ENCODE measurements at places on chromosomes 2 and 18.

GRCh38 chr2:64177315-64177714, 33.1 kb upstream of the PELI1 start:
- DNase-seq: no peak

DNA sequence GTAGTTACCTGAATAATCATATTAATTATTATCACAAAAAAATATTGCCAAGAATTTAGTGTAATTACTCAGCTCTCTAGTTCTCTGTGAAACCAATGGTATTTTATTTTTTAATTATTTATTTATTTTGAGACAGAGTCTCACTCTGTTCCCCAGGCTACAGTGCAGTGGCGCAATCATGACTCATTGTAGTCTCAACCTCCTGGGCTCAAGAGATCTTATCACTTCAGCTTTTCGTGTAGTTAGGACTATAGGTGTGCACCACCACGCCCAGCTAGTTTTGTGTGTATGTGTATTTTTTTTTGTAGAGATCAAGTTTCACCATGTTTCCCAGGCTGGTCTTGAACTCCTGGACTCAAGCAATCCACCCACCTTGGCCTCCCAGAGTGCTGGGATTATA, 440.4 kb upstream of the CDH20 start:
- DNase-seq: no peak

DNA sequence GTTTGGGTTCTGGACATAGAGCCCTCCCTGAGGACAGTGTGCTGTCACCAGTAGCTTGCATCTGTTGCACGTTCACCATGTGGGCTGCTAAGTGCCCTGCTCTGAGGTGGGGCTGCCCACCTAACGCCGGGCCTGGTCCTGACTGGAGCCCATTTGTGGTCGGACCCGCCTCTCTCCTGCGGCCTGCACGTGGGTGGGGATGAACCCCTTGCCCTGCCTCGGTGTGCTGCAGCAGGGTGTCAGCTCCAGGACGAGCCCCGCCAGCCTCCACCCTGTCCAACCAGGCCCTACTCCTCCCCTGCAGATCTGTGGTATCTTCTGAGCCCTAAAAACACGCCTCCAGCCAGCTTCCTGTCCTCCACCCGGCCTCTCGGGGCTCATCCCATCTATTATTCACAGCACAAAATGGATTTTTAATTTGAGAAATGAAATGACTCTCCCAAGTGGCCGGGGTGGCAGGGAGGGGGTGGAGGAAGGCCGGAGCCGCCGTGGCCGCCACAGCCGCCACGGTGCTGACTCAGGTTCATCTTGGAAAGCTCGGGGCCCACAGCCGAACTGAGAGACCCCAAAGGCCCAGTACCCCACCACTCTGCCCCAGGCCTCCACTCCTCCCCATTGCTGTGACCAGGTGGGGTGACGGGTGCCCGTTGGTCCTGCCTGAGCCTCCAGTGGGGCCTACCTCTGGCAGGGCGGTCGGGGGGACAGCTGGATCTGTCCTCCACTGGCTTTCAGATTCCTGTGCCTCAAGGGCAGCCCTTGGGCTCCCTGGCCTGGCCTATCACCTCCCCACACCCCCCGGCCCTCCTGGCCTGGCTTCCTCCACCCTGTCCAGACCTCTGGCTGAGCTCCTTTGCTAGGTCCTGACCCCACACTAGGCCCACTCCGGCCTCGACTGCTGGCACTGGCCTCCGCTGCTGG, 2.8 kb upstream of the ECEL1 start:
- no peak for DNase-seq

DNA sequence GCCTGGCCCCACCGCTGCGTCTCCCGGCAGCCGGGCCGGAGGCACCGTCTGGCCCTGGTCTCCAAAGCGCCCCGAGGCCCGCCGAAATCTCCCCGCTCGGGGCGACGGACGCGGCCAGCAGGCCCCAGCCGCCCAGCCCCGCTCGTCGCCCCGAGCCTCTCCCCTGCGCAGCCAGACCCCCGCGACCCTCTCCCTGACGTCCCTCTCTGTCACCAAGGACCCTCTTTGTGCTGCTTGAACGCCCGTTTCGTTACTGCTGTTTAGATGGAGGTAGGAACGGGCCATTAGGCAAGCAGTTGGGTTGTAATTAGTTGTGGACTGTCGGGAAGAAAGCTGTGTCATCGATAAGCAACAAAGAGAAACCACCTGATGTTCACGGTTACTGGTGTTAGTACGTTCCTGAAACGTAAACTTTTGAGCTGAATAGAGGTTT, 686 bp downstream of the UBXN4 start:
- DNase-seq: peak; percentile 77

GRCh38 chr2:183532514-183532913, 408.3 kb downstream of the NUP35 start:
- DNase-seq: no peak

GRCh38 chr2:85942346-85942957, 53.7 kb upstream of the ST3GAL5 start:
- DNase-seq: no peak

DNA sequence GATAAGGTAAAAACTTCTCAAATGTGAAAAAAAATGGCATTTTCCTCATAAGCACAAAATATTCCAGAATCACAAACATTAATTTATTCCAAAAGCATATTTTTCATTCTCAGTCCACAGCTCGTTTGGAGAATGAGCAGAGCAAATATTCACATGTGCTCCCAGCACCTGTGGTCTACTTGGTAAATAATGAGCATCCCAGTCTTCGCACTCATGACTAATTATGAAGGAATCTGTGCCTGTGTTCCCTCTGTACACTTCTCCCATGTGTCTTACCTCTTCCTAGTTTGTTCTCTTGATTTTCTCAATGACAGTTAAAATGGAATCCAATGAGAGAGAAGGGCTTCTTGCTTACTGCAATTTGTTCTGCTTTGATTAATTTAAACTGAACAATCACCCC, 671.0 kb upstream of the SOX11 start:
- DNase-seq: no peak

GRCh38 chr2:113972766-113973165, 82.9 kb downstream of the ACTR3 start:
- DNase-seq: no peak

DNA sequence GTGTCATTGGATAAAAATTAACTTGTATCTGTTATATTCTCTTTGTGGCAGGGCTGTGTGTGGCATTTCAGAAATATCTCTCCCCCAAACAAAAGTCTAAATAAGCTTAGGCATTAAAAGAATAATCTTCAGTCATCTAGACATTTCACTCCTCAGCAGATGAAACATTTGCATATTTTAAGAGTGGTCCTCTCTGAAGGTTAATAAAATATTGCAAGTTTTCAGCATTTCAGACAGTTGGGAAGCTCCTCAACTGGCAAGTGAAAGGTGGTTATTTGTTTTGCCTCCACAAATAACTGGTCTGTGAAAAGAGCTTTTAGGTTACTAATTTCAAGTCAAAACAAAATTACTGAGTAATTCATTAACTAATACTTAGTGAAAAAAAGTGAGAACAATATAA, 462.6 kb downstream of the EPHA4 start:
- DNase-seq: no peak

GRCh38 chr18:29605365-29605764, 1428.4 kb upstream of the CDH2 start:
- DNase-seq: no peak

DNA sequence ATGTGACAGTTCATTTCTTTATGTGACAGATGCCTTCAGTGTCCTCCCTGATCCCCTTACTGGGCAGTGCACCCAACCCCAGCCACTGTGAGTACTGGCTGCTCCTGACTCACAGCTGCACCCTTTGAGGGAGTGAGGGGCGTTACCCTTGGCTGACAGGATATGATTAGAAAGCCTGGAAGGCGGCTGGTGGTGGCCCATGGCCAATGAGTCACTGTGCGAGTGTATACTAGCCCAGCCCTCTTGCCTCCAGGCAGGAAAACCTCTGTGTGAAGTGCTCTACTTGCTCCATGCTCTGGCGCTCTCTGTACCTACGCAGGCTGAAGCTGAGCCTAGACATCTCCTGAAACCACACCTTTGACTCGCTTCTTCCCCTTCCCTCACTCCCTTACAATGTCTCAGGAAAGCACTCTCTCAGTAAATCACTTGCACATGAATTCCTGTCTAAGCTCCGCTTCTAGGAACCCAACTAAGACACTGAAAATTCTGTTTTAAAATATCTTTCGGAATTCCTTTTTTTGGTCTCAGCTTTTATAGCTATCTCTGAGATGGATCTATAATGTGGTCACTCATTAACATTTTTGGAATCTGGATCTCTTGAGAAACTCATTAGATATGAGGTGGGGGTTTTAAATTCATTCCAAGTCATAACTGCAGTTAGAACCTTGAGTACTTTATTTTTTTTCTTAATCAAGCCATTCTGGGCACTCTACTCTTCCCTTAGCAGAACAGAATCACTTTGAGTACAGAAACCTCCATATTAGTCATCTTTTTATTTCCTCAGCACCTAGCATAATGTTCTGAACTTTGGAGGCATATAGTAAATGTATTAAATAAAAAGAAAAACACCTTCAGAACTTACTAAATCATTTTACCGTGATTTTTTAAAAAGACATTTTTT, 25.3 kb upstream of the STAM2 start:
- DNase-seq: no peak

DNA sequence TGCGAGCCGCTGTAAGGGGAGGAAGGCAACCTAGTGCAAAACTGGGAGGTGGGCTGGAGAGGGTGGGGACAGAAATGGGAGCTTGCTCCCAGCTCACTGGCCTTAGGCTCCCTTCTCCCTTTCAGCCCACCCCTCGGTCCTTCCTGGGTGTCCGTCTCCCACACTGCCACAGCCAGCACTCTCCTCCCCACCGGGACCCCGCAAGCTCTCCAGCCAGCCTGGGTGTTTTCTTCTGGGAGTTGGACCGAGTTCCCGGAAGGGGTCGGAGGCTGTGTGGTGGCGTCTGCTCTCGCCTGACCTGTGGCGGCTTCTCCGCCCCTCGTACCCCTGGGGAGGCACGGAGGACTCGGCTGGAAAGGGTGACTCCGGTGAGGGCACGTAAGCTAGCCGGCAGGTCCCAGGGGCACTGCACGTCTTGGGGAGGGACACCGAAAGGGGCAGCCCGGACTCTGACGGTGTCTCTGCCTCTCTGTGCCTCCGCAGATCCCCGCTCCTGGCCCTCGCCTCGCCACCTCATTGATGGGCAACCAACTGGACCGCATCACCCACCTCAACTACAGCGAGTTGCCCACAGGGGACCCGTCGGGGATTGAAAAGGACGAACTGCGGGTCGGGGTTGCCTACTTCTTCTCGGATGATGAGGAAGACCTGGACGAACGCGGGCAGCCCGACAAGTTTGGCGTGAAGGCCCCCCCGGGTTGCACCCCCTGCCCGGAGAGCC, 1.1 kb downstream of the LRATD1 start:
- DNase-seq: no peak

DNA sequence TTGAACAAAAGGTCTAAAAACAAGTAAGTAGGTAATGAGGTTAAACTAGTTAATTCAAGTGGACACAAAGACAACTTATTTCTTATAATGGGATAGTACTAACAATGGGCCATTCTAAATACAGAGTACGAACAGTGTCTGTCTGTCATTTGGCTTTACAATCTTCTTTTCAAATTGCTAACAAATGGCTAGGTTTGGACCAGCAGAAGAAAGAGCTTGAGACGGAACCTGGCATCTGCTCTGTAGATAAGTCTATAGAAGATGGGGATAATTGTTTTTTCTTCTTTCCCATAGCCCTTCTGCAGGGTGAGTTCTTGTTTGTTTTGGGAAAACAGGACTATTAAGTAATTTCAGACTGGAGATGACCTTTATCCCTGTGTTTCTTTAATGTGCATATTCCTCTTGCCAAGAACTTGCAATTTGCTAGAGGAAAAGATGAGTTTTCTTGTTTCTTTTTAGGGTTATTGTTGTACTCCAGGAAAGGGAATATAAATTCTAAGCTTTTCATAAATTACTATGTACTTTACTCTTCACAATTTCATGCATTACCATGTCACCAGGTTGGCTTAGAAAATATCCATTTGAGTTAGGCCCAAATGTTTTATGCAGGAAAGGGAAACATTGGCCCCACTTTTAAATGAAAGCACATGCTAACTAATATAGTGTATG, 500.5 kb upstream of the SYT4 start:
- DNase-seq: no peak

DNA sequence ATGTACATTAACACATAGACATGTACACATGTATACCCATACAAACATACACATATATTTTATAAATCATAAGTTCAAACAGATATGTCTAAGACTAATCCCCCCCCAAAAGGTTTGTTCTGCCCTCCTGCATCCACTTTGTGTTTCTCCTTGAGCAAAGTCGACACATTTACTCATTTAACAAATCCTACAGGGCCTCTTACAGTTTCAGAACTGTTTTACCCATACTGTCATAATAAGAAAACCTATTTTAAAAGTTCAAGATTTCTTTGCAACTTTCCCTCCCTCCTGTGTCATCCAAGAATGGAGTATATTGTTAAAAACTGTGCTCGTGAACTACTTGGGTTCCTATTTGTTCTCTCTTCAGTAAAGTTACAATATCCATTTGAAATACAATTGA, 166.7 kb downstream of the L3MBTL4 start:
- no peak for DNase-seq

- DNase-seq: no peak
Measured at GRCh38 chr2:85174943-85175342, 41.8 kb downstream of the TCF7L1 start.

All from T-helper 2 cell (primary cell).